ENCODE measurements at places on chromosomes 7 and 10.

- DNase-seq, result no peak
Measured at GRCh38 chr7:20365486-20365885, 34.8 kb downstream of the ITGB8 start.

GRCh38 chr7:15839416-15840100, 153.1 kb upstream of the MEOX2 start:
- no peak for DNase-seq

- DNase-seq, result no peak
Measured at GRCh38 chr10:105993609-105994008, 1170.9 kb downstream of the SORCS1 start.

GRCh38 chr7:43143918-43144589, 31.6 kb downstream of the HECW1 start:
- no peak for DNase-seq

- no peak for DNase-seq
Measured at GRCh38 chr7:134514663-134515062, 12.7 kb upstream of the AKR1B10 start.

DNA sequence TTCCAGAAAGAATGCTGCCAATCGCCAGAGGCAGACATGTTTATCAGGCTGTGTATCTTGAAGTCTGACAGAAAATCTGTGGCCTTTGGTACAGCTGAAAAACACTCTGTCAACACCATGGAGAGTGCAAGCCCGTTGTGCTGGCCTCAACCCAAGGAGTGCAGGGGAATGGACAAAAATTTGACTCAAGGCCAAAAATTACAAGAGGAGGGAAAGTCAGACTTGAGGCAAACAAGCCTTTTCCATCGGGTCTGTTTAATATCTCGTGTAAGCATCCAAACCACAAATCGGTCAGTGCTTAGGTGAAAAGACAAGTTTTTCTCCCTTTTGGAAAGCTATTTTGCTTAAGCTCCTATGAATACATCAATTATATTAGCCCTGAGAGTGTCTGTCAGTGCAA, 305.3 kb upstream of the NFE2L3 start:
- DNase-seq, result no peak

DNA sequence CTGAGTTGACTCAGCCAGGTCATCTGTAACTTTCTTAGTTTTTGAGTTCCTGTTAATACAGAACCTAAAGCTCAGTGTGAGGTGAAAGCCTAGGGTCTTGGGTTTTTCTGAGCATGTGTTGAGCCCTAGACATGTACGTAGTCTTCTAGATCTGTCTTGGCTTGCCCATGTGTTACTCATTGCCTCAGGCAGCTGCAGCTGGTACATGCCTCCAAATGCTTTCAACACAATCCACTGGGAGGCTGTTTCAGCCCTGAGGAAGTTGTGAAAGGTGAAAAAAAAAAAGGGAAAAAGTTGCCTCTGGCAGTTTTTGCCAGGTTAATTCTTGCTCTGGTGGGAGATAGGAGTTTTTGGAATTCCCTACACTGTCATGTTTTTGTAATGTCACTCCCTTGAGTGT, 134.6 kb downstream of the RNF216 start:
- no peak for DNase-seq

DNA sequence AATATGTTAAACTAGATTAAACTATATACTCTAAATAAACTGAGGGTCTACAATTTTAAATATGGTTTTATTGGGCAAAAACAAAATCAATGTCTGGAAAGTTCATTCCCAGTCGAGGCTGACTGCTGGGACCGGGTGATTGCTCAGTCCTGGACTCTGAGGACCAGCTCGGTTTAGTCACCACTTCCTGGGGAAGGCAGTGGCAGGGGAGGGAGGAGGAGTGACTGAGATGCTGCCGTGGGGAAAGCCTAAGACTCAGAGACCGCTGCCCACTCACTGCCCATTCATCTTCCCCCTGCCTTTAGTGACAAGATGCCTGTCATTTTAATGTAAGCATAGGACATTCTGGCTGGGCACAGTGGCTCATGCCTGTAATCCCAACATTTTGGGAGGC, 29.0 kb downstream of the ATOH7 start:
- DNase-seq, result no peak

- DNase-seq, result no peak
Measured at GRCh38 chr10:71561003-71561574, 158.5 kb downstream of the C10orf105 start.

DNA sequence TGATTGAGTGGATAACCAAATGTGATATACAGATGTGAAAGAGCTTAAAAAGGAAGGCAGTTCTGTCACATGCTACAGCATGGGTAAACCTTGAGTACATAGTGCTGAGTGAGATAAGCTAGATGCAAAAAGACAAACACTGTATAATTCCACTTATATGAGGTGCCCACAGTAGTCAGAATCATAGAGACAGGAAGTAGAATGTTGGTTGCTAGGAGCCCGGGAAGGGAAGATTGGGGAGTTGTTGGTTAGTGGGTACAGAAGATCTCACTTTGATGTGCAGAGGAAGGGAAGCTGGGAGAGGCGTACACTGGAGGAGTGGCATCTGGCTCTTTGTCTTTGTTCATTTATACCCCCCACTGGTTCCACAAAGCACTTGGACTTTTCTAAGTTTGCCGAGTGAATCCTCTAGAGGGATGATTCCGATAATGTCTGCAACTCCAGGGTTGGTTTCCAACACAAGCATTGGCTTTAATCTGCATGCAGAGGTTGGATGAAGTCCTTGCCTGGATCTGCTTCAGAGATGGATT, 39.5 kb downstream of the TSPAN14 start:
- no peak for DNase-seq

DNA sequence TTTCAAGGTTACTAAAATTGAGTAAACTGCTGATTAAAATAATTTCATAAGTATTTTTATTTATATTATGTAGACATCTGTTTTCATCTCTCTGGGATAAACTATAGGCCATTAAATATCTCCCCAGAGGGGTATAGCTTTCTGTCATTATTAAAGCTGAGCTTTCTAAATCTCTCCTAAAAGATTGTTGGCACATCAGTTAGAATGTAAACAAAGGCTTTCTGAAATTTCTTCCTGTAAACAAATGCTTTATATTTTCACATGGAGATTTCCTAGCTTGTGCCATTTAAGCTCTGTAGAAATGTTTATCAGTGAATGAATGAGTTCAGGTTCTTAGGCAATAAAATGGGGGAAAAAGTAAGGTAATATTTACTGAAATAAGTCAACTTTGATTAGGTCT, 35.7 kb downstream of the PPP1R9A start:
- no peak for DNase-seq

DNA sequence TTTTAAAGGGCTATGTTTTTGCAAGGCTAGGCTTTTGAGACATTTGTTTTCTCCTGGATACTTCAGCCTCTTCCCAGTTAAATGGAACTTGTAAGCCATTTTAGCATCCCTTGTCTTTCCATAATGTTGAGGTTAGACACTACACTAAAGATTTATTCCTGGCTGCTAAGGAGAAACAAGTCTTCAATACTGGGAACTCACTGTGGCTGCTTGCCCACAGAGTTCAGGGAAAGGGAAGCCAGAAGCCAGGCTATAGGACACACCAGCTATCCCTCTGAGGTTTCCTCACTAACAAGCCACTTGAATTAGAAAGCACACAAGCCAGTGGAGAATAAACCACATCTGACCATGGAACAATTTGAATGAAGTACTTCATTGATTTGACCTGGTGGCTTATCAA, 421.7 kb upstream of the CHRM2 start:
- no peak for DNase-seq

DNA sequence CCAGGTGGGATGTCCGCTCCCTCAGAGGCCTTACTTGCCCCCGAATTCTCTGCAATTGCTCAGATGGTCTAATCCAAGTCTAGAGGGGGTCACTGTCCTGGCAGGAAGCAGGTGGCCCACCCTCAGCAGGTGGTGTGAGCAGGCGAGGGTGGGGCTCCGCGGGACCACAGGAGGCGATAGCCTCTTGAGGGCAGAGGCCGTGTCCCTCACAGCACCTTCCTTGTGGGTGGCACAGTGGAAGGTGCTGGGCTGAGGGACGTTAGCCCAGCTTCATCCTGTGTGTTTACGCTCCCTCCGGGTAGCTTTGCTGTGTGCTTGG, 38.3 kb upstream of the INPP5A start:
- DNase-seq, result no peak

DNA sequence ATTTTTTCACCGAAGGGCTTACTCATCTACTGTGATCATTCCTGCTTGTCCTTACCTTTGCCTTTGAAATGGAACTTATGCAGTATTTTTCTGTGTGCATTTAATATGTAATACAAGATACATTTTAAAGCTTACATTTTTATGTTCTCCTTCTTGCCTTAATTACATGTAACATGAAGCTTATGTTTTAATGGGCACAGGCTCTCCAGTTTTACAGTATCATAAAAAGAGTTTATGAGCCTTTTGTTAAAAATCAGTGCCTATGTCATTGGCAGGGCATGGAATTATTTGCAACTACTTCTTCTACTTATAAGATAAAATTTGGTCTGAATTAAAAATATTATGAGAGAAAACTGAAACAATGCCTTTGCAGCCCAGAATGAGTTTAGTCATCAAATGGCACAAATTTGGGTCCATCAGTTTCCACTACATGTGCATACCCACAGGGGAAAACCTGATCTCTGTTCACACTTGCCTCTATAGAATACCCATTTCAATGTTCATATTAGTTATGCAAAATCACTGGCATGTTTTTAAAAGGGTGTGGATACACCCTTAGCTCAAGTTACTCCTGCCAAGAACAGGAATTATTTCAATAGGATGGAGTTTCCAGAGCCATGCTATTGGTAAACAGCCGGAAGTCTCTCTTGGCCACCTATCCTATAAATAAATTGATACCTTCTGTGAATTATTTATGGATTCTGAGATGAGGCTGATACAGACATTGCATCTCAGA, 27.9 kb upstream of the WNT16 start:
- DNase-seq, result no peak

DNA sequence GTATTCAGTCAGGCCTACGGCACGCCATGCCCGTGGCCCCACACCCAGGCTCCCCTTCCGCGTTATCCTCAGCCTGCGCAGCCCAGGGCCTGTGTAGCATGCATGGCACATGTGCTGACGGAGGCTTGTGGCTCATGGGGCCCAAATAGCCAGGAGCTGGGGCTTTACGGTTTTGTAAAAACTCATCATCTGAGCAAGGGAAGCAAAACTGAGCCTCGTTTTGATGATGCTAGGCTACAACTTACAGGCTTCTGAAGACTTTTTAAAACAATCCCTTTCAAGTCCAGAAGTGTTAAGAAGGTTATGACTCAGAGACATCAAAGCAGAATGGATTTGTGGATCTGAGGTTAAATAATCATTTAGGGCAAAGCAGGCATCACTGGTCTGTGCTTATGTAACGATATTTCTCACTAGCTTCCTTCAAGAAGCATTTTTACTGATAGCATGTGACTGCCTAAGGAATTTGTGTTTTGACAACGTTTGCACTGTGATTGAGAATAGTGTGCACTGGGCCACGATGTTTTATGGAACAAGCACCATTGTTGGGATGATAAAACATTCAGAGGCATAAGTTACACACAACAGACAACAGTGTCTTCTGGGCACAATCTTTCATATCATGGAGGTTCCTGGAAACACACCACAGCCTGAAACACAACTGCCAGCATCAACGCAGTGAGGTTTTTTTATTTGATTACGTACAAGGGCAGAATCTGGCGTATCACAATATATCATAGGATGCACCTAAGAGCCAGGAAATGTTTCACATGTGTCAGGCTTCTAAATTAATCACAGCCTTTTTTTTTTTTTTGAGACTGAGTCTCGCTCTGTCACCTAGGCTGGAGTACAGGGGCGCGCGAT, 274.3 kb downstream of the CCDC3 start:
- DNase-seq, result no peak

- no peak for DNase-seq
Measured at GRCh38 chr7:2596464-2597272, 35.1 kb upstream of the TTYH3 start.

GRCh38 chr10:118626953-118627352, 31.5 kb upstream of the PRLHR start:
- DNase-seq, result no peak

- DNase-seq, result no peak
Measured at GRCh38 chr7:5700391-5700985, 81.0 kb downstream of the RNF216 start.

- no peak for DNase-seq
Measured at GRCh38 chr7:97020996-97021746, 3.5 kb downstream of the DLX5 start.

GRCh38 chr7:140165422-140165821, 11.4 kb downstream of the KDM7A start:
- DNase-seq, result no peak

DNA sequence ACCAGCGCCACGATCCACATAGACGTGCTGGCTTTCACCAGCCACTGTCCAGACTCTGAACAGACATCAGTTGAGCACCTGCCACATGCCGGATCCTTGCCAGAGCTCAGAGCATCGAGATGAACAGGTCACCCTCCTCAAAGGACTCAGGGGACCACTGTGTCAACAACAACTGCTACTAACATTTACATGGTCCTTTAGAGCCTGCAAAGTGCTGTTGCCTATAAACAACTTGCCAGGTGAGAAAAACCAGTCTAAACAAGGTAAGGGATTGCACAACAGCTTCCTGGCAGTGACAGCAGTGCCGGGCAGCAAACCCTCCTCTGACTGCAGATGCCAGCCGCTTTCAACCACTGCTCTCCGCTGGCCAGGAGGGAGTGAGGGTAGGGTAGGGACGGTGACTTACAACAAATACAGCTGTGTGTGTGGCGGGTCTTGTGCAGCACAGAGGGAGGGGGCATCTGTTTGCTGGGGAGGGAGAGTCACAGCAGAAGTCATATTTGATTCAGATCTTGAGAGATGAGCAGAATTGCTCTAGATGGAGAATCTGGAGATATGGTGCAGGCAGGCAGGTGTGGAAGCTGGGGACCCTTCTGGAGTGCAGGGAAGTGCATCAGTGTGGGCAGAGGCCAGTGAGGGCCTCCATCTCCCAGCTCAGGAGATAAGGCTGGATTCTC, 32.8 kb upstream of the RHEB start:
- no peak for DNase-seq
